ENCODE measurements at places on chromosomes 5 and 9. TPM values are rescaled to one million over a fixed set of nuclear protein-coding genes. Genes with fewer than 3 reads are reported as not detected.
A peak's percentile ranks its signal among the peaks of the same experiment; 100 is the strongest.

GRCh38 chr5:4627929-4628328, 512.2 kb upstream of the ADAMTS16 start:
- no peak overlapping the region for H3K27ac ChIP-seq
- peaks cover 2% of the 10 kb centered on the region for H3K4me1 ChIP-seq
- no peak for DNase-seq
- H3K27me3 ChIP-seq, result peaks cover 15% of the 10 kb centered on the region

DNA sequence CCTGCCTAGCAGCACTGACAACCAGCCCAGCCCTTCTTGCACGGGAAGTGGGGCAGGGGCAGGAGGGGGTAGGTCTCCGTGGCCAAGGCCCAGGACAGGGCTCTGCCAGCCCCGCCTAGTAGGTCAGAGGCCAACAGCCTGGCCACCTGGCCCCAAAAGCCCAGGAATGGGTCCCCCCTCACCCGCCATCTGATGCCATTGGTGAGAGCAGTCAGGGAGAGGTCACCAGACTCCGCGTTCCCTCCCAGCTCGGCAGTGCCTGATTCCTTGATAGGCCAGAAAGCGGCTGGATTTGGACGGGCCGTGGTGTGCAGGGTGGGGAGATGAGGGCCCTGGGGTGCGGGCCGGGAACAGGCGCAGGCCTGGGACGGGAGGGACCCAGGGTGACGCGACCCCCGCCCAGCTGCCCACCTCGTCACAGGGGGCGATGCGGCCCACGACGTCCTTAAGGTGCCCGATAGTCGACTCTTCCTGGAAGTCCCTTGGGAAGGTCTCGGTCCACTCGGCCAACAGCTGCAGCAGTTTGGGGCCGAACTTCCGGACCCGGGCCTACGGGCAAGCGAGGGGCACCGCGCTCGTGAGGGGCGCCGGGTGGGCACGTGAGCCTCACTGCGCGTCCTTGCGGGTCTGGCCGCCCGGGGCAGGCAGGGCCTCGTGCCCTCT, 64.5 kb upstream of the RNF130 start:
- H3K36me3 ChIP-seq, result no peaks in the 10 kb centered on the region
- H3K27ac ChIP-seq, result no peak overlapping the region
- H3K4me3 ChIP-seq, result no peak overlapping the region

DNA sequence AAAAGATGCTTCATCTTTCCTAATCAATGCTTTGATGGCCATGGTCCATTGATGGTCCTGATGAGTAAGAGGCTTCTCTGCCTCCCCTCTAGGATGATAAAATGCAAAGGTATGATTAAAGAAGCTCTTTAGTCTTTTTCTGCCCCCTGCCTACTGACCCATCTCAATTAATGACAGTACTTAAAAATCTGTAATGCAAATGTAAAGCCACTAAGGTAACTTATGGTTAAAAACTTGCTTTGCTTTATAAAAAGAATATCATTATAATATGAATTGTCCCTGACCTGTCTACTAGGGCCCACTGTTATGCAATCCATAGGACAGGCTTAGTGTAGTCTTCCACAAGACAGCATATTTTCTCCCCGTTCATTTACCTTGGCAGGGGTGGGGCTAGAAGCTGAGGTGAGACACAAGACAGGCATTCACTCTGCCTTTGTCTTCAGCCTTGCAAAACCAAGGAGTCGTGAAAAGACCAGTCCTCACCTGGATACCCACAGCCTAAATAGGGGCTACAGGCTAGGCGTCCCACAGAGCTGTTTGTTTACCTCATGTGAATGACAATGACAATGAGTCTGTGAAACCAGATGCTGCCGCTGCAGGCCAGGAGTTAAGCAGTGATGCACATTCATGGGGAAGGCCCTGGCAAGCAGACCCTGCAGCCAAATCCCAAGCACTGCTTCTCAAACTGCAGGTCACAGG, 60.4 kb downstream of the BNC2 start:
- DNase-seq, result no peak
- no peaks in the 10 kb centered on the region for H3K36me3 ChIP-seq
- H3K4me1 ChIP-seq, result peaks cover 6% of the 10 kb centered on the region
- no peak overlapping the region for H3K4me3 ChIP-seq

DNA sequence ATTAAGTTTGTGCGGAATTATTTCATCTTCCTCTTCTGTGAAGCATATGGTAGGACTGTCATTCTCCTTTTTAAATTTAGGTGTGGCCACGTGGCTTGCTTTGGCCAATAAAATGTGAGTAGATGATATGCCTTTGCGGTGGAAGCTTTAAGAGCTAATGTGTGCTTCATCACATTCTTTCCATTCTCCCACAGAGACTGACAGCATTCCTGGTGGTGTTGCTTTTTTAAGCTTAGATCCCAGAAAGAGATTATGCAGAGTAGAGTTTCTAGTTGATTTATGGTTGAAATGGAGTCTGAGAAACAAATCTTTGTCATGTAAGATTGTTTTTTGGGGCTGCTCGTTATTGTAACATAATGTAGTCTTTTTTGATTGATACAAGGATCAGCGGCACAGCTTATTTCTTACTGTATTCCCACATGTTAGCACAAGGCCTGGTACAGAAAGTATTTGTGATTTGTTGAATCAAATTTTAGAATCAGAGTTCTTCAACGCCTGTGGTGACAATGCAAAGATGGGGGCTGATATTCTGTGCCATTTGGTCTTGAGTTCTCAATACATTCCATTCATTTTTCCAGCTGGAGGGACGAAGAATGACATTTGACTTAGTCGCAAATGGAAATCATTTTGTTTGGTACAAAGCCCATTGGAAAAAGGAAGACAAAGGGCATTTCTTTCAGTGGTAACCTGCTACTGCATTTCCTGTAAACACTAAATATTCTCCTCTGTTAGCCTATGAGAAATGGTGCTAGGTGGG, 209.9 kb upstream of the VLDLR start:
- no peaks in the 10 kb centered on the region for H3K36me3 ChIP-seq
- H3K27ac ChIP-seq, result peak overlapping the region; percentile 87
- peaks cover 36% of the 10 kb centered on the region for H3K4me1 ChIP-seq
- no peak for DNase-seq
- H3K4me3 ChIP-seq, result no peak overlapping the region

- H3K27me3 ChIP-seq, result peaks cover 25% of the 10 kb centered on the region
- peak overlapping the region; percentile 85 for H3K4me3 ChIP-seq
- H3K4me1 ChIP-seq, result peaks cover 25% of the 10 kb centered on the region
- H3K27ac ChIP-seq, result no peak overlapping the region
- no peak for DNase-seq
Observed at GRCh38 chr9:34374905-34375552, 1.7 kb downstream of the MYORG start.

DNA sequence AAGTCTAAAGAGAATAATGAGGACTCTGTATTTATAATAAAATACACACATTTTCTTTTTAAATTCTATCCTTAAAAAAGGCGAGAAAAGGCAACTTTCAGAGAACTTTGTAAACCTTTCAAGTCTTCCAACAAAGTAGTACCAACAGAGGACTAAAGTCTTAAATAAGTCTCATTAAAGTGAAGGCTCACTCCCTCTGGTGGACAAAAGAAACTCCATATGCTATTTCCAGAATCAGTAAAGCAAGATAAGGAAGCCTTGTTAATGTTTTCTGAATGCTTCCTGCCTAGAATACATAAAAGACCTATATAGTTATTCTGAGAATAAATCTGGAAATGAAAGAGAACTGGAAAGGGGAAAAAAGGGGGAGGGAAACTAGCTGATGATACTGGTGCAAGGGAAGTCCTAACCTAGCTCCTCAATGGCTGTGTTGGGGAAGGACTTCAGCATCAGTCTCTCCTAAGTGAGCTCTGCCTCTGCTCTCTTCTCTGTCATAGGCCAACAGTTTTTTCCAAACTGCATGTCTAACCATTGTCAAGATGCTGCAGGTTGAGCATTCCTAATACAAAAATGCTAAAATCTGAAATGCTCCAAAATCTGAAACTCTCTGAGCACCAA, 7.2 kb downstream of the HMGCS1 start:
- H3K36me3 ChIP-seq, result no peaks in the 10 kb centered on the region
- no peak for DNase-seq
- no peak overlapping the region for H3K4me3 ChIP-seq
- H3K27ac ChIP-seq, result peak overlapping the region; percentile 77
- H3K4me1 ChIP-seq, result peaks cover 79% of the 10 kb centered on the region

DNA sequence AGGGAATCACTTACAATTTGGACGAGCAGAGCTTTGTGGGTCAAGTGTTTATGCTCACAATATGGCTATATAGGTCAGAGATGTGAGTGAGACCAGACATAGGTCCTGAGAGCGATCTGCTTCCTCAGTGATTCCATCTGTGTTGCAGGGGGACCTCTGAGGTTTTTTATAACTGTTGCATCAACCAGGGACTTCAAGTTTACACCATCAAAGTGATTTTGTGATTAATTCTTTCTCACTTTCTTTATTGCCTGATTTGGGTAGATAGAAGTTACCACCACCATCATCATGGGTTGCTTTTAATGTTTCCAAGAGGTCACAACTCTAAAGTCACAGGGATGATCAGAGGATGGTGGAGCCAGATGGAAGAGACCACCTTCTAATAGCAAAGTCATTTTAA, 7.0 kb upstream of the MTAP start:
- H3K27ac ChIP-seq, result no peak overlapping the region
- no peaks in the 10 kb centered on the region for H3K36me3 ChIP-seq
- no peak overlapping the region for H3K4me3 ChIP-seq
- no peak for DNase-seq

DNA sequence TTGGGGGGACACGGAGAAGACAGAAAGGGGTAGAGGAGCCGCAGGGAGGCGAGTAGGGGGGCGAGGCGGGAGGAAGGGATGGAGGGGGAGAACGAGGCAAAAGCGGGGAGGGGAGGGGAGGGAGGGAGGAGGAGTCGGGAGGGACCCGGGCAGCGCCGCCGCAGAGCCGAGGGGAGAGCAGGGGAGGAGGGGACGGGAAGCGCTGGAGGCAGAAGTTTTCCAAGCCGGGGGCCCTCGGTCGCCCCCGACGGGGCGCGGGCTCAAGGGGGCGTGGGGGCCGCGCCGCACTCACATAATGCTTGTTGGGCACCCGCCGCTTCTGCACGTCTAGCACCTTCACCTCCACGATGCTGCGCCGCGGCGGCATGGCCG, 353 bp downstream of the SH3PXD2B start:
- peaks cover 37% of the 10 kb centered on the region for H3K4me1 ChIP-seq
- peak overlapping the region; percentile 90 for H3K4me3 ChIP-seq
- peak; percentile 44 for DNase-seq
- H3K36me3 ChIP-seq, result peaks cover 2% of the 10 kb centered on the region

DNA sequence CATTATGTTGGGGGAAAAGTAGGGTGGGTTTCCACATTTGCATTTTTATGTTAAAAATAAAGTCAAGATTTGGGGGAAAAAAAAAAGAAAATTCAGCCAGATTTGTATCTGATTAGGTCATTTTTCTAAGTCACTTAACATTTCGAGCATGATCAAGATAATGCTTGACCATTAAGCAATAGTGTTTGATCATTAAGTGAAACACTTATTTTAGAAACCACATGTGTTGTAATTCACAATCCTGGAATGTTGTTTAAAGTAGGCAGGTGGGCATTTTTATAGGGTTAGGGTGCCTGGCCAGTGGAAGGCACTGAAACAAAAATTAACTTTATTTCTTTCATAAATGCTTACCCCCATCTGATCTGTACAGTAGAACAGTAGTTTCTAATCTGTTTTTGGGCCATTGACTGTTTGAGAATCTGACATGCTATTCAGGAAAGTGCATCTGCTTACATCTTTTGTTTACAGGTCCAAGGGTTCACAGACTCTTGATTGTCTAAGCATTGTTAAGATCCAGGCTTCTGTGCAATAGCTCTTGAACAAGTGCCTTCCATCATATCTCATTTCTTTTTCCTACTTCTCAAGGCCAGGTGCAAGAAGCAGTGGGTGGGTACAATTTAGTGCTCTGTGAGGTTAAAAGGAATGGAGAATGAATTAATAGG, 9.1 kb downstream of the ZCCHC9 start:
- no peak for DNase-seq
- no peak overlapping the region for H3K27ac ChIP-seq
- no peak overlapping the region for H3K4me3 ChIP-seq
- no peaks in the 10 kb centered on the region for H3K27me3 ChIP-seq

Gene IL5
- not detected for total RNA-seq

Gene ARHGEF37
- total RNA-seq, result 9.1 TPM
